ENCODE measurements at places on chromosomes 2 and 18.

- DNase-seq, result peak; percentile 32
Measured at GRCh38 chr2:207135801-207136457, 29.8 kb downstream of the KLF7 start.

- DNase-seq, result no peak
Measured at GRCh38 chr2:24009680-24010476, at the start of gene MFSD2B. Gene MFSD2B (plus strand): TSS chr2:24010085. CDS start chr2:24010097, 12 bp downstream.

GRCh38 chr2:6054161-6054671 is 362.0 kb downstream of the SOX11 start:
- no peak for DNase-seq

GRCh38 chr2:71923887-71924533 is 223.7 kb downstream of the CYP26B1 start:
- peak; percentile 70 for DNase-seq

DNA sequence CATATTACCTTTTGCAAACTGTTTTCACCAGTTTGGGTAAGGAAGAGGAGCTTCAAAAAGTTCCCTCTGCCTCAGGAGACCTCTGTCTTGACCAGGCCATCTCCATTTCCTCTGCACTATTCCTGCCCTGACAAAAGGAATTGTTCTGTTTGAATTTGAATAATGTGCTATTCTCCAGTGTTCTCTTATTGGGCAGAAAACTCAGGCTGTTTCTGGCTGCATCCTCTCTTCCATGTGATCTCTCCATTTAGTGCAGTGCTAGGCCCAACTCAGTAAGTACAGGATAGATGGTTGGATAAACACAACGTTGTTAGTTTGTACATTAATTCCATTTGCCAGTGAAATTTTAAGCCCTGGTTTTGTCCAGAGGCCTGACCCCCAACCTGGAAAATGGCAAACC is 102.2 kb upstream of the CELF4 start:
- DNase-seq, result no peak

- peak; percentile 10 for DNase-seq
Measured at GRCh38 chr2:125471963-125472362, 1184.0 kb upstream of the GYPC start.

GRCh38 chr2:1041012-1041805 is 90.6 kb downstream of the SNTG2 start:
- no peak for DNase-seq

- DNase-seq, result no peak
Measured at GRCh38 chr2:47054036-47054555, 101.0 kb downstream of the STPG4 start.

DNA sequence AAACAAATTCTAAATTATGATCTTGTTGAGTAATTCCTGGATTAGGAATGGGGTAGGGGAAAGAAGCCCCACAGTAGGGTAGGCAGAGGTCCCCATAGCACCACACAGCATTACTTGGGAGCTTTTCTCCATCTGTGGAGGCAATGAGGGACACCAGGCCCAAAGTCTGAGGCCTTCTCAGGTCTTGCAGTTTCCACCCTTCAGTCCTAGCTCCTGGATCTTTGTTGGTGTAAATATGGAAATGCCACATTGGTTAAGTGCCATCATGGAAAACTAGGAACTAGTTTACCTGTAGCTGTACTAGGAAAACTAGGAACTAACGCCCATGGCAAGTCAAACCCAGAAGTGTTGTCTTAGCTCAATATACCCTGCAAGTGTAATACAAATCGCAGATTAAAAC is 113.3 kb upstream of the DAPL1 start:
- DNase-seq, result no peak

DNA sequence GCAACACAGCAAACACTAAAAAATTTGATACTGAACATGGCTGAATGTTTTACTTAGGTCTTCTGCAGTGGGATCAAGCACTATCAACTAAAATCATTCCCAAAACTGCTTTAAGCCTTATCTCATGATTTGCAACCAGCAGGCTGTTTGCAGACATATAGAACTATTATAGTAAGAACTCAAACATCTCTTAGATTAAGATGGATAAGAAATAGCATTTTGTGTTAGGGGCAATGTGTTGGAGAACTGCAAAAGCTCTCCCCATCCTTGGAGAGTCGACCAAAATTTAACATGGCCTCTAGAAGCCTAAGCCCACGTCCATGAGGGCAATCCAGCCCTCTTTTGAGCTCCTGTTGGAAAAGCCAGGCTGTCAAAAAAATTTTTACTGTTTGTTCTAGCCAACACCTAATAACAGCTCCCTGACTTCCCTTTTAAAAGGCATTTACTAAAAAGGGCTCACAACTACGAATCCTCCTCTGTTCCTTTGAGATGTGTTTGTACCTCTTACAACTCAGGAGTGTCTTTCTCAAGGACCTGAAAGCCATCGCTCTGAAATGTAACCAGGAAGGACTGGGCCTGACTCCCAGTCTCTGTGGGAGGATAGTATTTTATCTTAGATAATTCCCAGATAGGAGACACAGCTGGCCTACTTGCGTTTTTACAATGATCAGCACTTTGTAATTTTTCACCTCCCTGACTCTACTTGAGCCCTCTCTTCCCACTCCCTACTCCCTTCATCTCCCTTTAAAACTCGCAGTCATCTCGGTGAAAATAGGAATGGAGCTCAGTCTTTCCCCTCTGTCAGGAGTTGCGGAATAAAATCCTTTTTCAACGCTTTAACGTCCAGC is 1.4 kb downstream of the KRCC1 start:
- DNase-seq, result peak; percentile 8

GRCh38 chr2:25996844-25997243 is 14.5 kb upstream of the KIF3C start:
- no peak for DNase-seq

DNA sequence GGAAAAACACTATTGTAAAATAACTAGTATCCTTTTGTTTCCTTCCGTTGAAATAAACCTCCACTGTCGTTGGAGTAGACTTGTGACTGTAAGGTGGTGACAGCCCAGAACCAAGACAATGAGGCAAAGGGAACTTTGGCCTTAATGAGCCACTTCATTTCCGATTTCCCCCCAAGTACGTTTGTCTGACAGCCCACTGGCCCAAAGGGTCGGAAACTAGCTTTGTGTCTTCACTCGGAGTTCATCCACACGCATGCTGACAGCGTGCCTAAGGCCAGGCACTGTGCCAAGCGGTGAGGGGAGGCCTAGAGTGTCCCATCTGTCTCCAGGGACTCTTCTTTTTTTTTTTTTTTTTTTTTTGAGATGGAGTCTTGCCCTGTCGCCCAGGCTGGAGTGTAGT is 21.0 kb downstream of the HJURP start:
- no peak for DNase-seq

GRCh38 chr18:43009674-43010073 is 105.8 kb downstream of the RIT2 start:
- no peak for DNase-seq

- no peak for DNase-seq
Measured at GRCh38 chr2:28471214-28471613, 24.6 kb upstream of the PLB1 start.

- no peak for DNase-seq
Measured at GRCh38 chr2:1627628-1628381, 116.5 kb downstream of the PXDN start.

GRCh38 chr2:101114815-101115214 is 36.4 kb downstream of the TBC1D8 start:
- DNase-seq, result no peak

DNA sequence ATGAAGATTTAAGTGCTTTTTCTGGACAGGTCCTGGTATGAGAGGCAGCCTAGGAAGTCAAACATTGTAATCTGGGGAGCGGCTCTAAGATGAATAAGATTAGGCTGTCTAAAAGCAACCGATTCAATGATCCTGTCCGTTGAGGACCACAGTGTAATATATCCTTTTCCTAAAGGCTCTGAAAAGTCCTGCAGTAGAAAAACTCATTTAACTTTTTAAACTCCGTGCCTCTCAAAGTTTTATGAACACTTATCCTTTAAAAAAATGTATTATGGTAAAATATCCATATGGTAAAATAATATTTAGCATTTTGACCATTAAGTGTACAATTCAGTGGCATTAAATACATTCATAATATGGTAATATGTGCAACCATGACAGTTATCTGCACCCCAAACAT is 39.8 kb downstream of the ATOH8 start:
- DNase-seq, result no peak
